ENCODE measurements at places on chromosomes 6 and 20.

DNA sequence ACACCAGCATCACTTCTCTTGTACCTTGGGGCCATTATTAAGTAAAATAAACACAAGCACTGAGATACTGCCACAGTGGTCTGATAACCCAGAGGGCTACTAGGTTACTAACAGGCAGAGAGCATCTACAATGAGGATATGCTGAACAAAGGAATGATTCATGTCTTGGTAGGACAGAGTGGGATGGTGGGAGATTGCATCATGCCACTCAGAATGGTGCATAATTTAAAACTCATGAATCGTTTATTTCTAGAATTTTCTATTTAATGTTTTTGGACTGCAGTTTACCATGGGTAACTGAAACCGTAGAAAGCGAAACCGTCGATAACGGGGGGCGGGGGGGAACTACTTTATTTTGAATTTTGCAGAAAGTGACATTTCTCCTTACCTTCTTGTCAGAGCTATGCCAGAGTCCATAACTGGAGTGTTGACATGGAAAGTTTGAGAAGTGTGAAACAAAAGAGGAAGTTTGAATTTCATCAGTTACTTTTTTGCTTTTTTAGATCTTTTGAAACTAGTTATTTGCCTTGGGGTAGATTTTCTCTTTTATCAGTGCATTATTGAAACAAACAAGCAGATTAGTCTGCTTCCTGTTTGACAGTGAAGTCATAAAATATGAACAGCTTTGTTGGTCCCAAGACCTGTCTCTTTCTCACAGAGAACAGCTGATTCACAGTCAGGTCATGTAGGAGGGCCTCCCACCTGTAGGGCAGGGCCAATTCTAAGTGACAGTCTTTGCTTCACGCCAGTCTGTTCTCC is 124.9 kb downstream of the KLHL32 start:
- DNase-seq = no peak

DNA sequence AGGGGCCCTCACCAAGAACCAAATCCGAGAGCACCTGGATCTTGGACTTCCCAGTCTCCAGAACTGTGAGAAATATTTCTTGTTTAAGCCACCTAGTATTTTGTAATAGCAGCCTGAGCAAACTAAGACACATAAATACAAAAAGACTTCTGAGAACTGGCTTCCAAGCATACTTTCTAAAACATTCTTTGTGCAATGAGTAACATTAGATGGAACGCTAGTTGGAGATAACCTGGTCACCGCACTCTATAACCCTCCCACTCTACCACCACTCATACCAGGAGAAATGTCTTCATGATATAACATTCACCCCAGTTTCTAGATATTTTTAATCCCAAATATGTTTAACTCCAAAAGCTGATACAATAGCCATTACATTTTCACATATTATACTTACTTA is 169.5 kb upstream of the THEMIS start:
- DNase-seq = no peak

DNA sequence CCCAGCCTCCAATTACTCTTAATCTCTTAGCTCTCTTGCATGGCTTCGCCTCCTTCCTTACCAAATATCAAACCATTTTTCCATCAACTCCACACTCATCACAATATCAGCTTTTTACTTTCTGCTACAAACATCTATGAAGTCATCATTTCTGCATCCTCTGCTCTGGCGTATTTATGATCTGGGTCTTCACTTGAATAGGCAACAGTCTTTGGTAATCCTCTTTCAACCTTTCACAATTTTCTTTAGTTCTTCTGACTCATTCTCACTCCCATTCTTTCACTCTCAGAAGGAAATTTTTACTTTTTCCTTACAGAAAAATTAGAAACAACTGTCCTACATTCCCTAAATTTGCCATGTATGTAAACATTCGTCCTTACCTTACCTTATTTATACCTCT is 522.4 kb downstream of the HDGFL1 start:
- no peak for DNase-seq

GRCh38 chr6:138371452-138371711 is 6.3 kb upstream of the SMIM28 start:
- DNase-seq = no peak

GRCh38 chr6:169957351-169957963 is 206.0 kb downstream of the ERMARD start:
- DNase-seq = no peak

DNA sequence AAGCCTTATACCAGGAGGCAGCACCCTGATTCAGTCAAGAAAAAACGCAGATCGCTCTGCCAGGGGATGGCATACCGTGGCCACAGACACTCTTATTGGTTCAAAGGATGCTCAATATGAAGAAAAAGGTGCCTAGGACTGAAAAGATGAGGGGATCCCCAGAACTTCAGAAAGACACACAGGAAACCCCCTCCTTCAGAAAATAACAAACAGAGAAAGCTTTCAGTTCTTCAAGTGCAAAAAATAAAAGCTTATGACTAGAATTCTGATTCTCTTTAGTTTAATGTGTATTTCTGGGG is 17.7 kb upstream of the MYB start:
- DNase-seq = no peak

DNA sequence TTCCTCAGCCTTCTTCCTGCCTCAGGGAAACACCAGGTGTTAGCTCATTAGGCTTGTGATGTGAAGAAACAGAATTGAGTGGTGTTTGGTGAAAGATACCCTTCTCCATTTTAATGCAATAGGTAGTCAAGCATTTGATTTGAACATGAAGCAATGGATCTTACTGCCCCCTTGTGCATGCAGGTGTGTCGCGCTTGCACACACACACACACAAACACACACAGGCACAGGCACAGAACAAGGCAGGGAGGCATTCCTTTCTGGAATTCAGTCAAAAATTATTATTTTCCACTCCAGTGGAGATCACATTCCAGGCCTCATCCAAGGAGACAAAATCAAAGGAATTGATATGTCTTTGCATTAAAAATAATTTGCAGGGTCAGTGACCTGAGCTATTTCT is 667.0 kb upstream of the MARCKS start:
- peak; percentile 11 for DNase-seq

DNA sequence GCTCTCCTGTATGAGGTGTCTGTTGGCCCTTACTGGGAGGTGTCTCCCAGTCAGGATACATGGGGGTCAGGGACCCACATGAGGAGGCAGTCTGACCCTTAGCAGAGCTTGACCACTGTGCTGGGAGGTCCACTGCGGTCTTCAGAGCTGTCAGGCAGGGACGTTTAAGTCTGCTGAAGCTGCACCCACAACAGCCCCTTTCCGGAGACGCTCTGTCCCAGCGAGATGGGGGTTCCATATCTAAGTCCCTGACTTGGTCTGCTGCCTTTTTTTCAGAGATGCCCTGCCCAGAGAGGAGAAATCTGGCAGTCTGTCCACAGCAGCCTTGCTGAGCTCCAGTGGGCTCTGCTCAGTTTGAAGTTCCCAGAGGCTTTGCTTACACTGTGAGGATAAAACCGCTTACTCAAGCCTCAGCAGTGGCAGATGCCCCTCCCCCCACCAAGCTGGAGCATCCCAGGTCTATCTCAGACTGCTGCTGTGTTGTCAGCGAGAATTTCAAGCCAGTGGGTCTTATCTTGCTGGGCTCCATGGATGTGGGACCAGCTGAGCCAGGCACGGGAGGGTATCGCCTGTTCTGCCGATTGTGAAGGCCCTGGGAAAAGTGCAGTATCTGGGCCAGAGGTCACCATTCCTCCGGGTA is 36.3 kb upstream of the IBTK start:
- no peak for DNase-seq

DNA sequence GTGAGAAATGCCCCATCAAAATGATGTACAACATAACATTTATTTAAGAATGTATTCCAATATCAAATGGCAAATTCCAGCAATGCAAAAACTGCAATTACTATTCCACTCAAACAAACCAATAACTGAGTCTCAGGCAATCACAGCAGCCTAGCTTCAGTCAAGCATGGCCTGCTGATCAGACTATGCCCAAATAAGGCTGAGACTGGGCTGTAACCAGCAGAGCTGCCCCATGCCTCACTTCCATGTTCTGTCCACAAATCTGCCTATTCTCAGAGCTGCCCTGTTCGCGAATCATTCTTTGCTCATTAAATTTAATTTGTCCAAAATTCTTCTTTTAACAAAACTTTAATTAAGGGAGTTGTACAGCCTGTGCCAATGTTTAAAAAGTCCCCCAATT is 155.4 kb downstream of the FNDC1 start:
- DNase-seq = no peak

DNA sequence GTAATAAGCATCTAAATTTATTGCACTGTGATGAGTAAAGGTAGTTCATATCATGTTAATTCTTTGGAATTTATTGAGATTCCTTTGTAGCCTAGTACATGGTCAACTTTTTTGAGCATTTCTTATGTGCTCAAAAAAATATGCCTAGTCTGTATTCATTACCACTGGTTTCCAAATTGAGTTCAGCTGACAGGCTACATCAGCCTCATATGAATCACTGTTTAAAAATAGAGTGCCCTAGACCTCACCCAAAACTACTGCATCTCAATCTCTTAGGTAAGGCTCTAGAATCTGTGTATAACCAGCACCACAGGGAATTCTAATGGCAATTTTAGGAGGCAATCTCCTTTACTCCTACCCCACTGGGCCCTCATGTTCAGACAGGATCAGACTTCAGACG is 16.7 kb upstream of the FOXF2 start:
- DNase-seq = no peak

DNA sequence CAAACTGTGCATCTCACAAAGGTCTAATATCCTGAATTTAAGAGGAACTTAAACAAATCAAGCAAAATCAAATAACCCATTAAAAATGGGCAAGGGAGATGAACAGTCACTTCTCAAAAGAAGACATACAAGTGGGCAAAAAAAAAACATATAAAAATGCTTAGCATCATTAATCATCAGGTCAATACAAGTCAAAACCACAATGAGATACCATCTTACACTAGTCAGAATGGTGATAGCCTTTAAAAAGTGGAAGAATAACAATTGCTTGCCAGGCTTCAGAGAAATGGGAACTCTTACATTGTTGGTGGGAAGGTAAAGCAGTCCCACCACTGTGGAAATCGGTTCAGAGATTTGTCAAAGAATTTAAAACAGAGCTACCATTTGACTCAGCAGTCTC is 646.7 kb upstream of the PTCHD4 start:
- no peak for DNase-seq

DNA sequence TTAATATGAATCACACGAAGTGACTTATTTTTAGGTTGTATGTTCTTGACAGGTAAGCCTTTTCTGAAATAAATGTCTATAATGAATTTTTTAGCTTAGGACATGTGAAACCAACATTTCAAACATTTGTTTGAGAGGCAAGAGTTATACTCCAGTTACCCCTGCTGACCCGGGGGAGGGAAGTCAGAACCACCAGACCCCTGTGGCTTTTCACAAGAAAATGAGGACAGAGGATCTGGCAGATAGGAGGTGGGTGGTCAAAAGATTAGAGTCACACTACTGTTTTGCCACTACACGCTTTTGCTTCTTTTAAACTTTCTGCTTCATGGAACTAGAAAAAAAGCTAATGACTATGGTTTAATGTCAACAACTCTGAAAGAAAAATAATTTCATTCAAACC is 27.5 kb upstream of the ADGRF4 start:
- no peak for DNase-seq

DNA sequence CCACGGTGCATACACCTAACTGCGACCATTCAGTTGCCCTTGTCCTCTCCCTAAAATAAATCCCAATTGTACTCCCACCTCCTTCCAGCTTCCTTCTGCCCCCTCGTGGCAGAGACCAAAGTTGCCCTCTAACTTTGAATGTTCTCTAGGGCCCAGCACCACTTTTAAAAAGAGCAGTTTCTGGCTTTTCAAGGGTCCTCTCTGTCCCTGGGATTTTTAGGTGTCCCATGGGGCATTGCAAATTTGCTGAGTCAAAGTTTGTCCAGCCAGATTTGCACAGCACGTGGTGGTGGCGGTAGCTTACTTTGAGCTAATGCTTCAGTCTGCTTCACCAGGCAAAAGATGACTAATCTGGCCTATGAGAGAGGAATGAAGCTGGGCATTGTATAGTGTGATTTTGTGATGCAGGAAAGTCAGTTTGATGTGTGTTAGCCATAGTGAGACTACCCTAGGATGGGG is 100.2 kb downstream of the PERP start:
- DNase-seq = no peak

- DNase-seq = no peak
Measured at GRCh38 chr6:30494291-30494861, 5.1 kb downstream of the HLA-E start.

GRCh38 chr6:12476484-12476883 is 186.3 kb downstream of the EDN1 start:
- no peak for DNase-seq

GRCh38 chr20:57078116-57078515 is 188.3 kb downstream of the BMP7 start:
- no peak for DNase-seq

GRCh38 chr6:11974089-11974488 is 38.0 kb upstream of the HIVEP1 start:
- no peak for DNase-seq

GRCh38 chr6:114428341-114428740 is 85.5 kb upstream of the HS3ST5 start:
- DNase-seq = no peak

DNA sequence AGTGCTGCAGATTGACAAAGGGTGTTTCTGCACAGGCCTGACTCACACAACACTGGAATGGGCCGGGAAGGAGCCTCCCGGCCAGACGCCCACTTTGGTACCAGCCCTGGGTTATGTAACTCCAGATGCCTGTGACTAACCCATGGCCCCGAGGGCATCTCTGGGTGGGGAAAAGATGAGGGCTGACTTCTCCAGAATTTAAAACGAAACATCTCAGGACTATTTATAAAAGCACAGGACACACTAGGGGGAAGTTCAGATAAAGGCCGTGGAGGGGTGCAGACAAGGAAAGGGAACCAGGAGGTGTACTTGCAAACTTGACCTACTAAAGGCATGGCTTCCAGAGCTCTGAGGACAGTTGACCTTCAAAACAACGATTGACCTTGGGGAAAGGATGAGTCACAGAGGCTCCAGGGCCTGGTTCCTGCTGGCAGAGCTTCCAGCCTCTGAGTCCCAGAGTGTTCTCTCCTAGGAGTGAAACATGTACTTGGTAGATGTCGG is 196.9 kb downstream of the NFATC2 start:
- DNase-seq = no peak

GRCh38 chr20:19506021-19506420 is 252.0 kb upstream of the RIN2 start:
- no peak for DNase-seq

GRCh38 chr6:26295691-26296555 is 69.1 kb upstream of the BTN3A2 start:
- DNase-seq = no peak

- no peak for DNase-seq
Measured at GRCh38 chr6:53737746-53738145, 57.1 kb upstream of the LRRC1 start.

DNA sequence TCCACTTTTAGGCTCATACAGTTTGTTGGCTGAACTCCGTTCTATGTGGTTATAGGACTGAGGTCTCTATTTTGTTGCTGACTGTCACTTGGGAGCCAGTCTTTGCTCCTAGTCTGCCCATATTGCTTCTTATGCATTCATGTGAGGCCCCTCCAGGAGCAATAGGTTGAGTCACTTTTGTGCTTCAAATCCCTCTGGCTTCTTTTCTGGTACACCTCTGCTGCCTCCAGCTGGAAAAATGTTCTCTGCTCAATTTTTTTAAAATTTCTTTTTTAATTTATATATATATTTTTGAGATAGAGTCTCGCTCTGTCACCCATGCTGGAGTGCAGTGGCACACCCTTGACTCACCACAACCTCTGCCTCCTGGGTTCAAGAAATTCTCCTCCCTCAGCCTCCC is 42.7 kb upstream of the NOX3 start:
- DNase-seq = peak; percentile 42

GRCh38 chr20:40604416-40604815 is 84.6 kb downstream of the MAFB start:
- DNase-seq = no peak

GRCh38 chr20:10429443-10429981 is 4.5 kb downstream of the MKKS start:
- DNase-seq = no peak
